Endothelial cell of umbilical vein (primary cell): ENCODE measurements at places on chromosomes 12 and 14. TPM values are rescaled to one million over a fixed set of nuclear protein-coding genes. Genes with fewer than 3 reads are reported as not detected.

The RERGL gene
- total RNA-seq = not detected in 2 replicates

The FGF23 gene
- not detected in 2 replicates for total RNA-seq

The FAM181A gene
- total RNA-seq = not detected in 2 replicates

The EPYC gene
- not detected in 2 replicates for total RNA-seq

The ARMH4 gene
- total RNA-seq = 2.3 and 3.0 TPM in 2 replicates

The GPRC5D gene
- total RNA-seq = not detected in 2 replicates

The DACT1 gene
- 0.27 and 0.37 TPM in 2 replicates for total RNA-seq

The HECTD1 gene
- total RNA-seq = 173 and 181 TPM in 2 replicates

The DNAI7 gene
- total RNA-seq = not detected in 2 replicates

The CFL2 gene
- total RNA-seq = 91.9 and 98.1 TPM in 2 replicates

The GPATCH2L gene
- 40.0 and 47.4 TPM in 2 replicates for total RNA-seq

The CRACR2A gene
- 14.9 and 15.9 TPM in 2 replicates for total RNA-seq

The MYF6 gene
- total RNA-seq = not detected in 2 replicates

The NFATC4 gene
- total RNA-seq = 88.1 and 88.5 TPM in 2 replicates

The PMCH gene
- 1.1 and 1.8 TPM in 2 replicates for total RNA-seq

The YAF2 gene
- total RNA-seq = 29.2 and 29.5 TPM in 2 replicates

The BICD1 gene
- total RNA-seq = 45.8 and 51.0 TPM in 2 replicates

The LPAR5 gene
- not detected in 2 replicates for total RNA-seq

The OVCH1 gene
- total RNA-seq = not detected in 2 replicates

The KDM5A gene
- 61.0 and 71.5 TPM in 2 replicates for total RNA-seq

DNA sequence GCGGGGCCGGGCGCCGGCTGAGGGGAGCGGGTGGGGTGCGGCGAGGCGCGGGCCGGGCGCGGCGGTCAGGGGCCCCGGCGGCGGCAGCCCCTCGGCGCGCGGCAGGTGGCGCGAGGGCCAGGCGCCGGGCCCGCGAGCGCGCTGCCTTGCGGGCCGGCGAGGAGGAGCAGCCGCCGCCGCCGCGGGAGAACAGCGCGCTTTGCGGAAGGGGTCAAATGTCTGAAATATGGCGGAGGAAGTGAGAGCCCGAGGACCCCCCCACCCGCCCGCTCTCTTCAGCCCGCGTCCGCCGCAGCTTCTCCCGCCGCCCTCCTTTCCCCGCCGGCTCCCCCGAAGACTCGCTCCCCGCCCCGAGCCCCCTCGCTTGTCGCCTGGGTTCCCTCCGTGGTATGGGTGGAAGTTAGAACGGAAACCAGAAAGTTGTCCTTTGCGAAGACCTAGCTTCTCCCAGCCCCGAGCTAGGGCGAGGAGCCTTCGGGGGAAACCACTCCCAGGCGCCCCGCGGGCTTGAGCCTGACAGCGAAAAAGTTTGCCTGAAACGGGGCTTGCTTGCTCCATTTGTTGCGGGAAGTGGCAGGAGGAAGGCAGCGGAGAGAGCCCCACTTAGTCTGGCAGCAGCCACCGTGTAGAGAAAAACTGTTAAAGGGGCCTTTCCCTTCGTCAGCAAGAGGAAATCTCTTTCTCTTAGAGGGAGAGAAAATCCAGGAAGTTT, 551 bp downstream of the RAP1B start:
- DNase-seq = peak; percentile 71

GRCh38 chr12:2039034-2039433, 13.8 kb upstream of the CACNA1C start:
- DNase-seq = no peak

DNA sequence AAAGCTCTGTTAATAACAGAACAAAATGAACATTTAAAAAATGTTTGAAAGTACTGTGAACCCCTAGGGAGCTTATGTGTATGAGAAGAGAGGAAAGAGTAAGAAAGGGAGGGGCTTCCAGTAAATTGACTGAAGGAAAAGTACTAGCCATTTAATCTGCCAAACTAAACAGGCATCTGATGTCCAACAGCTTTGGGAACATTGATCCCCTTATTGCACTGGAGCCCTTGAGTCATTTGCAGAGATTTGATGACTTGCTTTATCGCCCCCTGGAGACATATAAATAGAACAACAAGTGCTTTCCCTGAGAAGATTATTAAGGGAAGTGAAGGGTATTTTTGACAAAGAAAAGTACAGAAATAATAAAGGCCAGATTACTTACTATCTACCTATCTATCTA, 319.3 kb upstream of the NOVA1 start:
- DNase-seq = peak; percentile 28

DNA sequence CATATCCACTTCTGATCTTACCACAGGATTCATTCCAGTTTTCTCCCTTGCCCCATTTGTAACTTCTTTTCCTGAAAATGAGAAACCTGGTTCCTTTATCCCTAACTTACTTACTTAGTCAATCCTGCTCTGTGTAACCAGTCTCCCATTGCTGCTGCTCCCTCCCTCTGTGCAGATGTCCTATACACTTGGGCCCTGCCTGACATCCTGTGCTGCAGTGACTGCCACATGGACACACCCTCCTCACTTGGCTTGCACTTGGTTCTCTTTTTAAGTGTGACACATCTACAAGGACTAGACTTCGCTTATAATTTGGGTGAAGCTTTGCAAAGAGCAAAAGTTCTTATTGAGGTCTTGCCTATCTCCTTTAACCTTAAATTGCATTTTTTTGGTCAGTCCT, 51.4 kb downstream of the FGD4 start:
- peak; percentile 32 for DNase-seq

DNA sequence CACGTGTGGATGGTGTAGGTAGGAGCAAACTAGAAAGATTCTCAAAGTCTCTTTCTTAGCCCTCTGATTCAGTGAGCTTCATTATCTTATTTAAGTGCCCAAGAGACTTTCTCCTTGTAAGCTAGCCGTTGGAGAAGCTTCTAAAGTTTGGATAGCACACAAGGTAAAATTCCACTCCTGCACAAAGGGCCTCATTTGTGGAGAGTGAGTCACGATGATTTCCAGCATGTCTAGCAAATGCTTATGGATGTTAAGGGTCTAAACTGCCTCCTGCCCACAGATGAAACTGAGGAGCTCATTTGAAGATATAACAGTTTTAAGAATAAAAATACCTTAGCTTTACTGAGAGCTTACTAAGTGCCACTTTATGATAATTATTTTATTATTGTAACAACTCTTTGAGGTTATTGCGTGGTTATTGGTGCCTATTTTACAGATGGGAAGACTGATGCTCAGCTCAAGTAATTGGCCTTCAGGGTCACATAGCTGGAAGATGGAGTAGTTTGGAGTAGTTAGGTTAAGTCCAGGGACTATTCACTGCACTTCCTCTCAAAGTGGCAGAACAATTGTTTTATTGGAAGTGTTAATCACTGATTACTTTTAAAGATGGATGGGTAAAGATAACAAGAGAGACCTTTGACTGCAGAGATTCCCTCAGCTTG, 78.7 kb upstream of the HIF1A start:
- no peak for DNase-seq

- DNase-seq = no peak
Observed at GRCh38 chr12:66210840-66211239, 21.8 kb downstream of the IRAK3 start.

- DNase-seq = no peak
Observed at GRCh38 chr14:61430066-61430757, 108.8 kb downstream of the PRKCH start.

- DNase-seq = peak; percentile 56
Observed at GRCh38 chr12:80412343-80412953, 31.6 kb upstream of the PTPRQ start.

DNA sequence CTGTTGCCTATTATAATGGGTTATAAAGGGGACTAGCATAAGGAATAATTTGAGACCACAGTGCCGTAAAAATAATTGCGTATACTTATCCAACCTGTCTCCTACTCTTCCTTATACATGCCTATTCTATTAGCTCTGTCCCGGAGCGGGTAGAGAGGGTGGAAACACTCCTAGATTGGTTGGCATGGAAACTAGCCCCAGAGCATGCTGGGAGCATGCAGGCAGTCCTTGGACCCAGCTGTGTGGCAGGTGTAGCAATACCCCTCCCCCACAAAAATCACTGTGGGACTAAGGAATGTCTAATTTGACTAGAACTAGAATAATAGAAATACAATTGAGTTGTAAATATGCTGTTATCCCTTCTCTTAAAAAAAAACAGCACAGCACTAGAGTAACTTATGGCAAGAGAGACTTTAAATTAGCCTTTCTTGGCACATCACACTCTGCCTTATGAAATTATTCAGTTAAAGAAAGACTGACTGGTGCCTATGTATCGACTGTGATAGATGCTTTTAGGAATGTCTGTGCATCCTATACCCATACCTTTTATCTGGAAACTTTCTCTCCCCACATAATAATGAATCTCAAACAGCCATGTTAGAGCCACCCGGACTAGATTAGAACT, 244.0 kb upstream of the DAAM1 start:
- no peak for DNase-seq

DNA sequence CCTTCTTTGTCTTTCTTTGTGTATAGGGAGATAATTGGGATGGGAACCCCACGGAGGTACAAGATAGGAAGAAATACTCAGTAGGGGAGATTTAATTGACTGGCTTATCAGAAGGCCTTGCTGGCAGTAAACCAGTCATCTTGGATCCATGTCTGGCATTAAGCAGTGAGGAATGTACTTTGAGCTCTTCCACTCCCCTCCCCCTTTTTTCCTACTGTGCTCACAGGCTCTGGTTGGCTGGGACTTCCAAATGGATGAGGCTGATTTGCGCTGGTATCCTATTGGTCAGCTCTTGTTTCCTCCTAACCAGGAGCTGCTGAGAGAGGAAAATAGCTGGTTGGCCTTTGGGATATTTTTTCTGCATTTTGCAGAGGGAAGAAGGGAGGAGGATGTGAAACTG, 24.7 kb downstream of the NGDN start:
- no peak for DNase-seq

DNA sequence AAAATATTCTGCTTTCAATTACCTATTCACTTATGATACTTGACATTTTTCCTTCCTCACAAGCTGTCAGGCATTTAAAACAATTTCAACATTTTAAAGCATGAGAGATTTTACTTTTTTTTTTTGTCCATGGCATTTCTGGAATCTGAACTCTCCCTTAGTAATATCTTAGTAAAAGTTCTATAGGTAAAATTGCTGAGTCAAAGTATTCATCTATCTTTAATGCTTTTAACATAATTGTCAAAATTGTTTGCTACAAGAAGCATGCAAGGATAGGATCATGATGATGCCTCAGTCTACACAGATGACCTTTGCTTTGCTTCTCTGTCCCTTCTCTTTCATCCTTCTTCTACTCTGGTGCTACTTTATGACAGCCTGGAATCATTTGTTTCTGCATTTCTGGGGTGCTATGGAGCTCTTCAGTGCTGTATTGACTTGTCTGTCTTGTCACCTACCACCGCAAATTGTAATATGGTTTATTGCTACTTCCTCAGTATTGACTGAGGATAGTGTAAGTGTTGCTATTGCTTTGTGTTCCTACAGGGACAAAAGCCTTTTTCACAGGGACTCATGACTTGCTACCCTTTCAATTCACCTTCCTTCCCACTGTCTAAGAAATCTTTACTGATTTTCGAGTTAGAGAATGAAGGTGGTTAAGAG, 589.8 kb upstream of the ATP2B1 start:
- no peak for DNase-seq

- no peak for DNase-seq
Observed at GRCh38 chr14:70784886-70785285, 24.4 kb downstream of the MAP3K9 start.

DNA sequence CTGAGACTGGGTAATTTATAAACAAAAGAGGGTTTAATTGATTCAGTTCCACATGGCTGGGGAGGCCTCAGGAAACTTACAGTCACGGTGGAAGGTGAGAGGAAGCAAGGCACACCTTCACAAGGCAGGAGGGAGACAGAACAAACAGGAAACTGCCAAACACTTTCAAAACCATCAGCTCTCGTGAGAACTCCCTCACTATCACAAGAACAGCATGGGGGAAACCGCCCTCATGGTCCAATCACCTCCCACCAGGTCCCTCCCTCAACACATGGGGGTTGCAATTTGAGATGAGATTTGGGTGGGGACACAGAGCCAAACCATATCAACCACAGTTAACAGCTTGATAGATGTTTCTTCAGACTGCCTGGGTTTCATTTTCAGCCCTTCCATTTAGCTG, 6.2 kb upstream of the GNPNAT1 start:
- DNase-seq = no peak

DNA sequence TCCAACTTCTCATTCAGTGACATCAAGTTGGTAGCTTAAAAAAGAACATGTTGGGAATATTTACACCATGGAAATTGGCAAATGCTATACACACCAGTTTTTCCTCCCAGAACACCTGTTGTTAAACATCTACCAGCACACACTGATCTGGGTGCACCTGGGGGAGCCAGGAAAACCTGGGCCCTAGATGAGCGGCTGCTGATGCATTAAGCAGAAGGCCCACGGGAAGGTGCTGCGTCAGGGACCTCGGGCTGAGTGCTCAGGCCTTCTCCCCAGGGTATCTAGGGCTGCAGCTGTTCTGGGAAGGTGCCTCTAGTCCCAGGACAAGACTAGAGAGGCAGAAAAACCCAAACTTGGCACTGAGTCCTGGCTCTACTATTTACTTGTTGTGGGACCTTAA, 2.8 kb upstream of the NGB start:
- no peak for DNase-seq

GRCh38 chr12:3732901-3733300, 20.0 kb downstream of the CRACR2A start:
- no peak for DNase-seq

GRCh38 chr12:80567401-80567800, 123.4 kb downstream of the PTPRQ start:
- no peak for DNase-seq
